CD4-positive, alpha-beta T cell treated with Interleukin-4 for 1 hour (primary cell): ENCODE measurements at places on chromosomes 2 and 18.

DNA sequence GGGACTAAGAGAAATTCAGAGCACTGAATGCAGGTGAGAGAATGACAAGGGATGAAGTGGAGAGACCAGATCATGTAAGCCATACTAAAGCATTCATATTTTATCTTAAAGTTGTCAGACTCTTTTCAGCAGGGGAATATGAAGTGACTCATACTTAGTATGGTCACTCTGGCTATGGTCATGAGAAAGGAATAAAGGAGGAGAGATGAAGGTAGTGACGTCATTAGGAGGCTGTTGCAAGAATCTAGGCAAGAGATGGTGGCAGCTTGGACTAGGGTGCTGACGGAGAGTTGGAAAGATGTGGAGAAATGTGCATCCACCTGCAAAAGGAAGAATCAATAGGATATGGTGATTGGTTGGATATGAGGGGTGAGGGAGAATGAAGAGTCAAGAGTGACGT lies 203.2 kb upstream of the ACVR2A start:
- DNase-seq, result no peak

- no peak for DNase-seq
Observed at GRCh38 chr2:141497272-141497671, 633.5 kb downstream of the LRP1B start.

GRCh38 chr18:76387608-76388007 lies 107.4 kb downstream of the ZNF516 start:
- DNase-seq, result no peak

- DNase-seq, result no peak
Observed at GRCh38 chr2:114550364-114550763, 107.9 kb downstream of the DPP10 start.

DNA sequence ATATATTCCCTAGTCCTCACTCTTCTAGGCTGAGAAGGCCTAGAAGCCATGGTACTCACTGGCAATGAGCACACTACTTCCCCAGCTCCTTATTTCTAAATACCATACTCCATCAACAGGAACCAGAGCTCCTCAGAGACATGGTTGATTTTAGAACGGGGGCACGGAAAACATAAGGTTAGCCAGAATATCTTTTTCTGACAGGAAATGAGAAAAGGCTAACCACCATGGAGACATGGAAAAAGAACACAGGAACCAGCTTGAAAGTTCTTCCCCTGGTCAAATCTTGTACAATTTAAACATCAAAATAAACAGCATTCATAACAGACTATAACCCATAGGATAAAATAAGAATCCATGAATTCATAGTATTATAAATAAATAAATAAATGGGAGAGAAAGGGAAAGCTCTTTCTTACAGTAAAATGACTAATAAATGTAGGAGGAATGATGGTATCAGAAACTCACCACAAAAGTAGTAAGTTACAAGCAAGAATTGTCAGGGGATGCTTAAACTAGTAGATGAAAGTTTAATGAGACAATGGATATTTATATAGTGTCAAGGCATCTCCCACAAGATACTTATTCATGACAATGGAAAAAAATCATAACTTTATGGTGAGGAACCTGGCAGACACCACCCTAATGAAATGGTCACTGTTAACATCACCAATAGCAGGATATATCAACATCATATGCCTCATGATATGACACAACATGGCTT lies 20.6 kb upstream of the GCC2 start:
- no peak for DNase-seq

GRCh38 chr2:41434991-41435390 lies 612.8 kb upstream of the PKDCC start:
- no peak for DNase-seq

DNA sequence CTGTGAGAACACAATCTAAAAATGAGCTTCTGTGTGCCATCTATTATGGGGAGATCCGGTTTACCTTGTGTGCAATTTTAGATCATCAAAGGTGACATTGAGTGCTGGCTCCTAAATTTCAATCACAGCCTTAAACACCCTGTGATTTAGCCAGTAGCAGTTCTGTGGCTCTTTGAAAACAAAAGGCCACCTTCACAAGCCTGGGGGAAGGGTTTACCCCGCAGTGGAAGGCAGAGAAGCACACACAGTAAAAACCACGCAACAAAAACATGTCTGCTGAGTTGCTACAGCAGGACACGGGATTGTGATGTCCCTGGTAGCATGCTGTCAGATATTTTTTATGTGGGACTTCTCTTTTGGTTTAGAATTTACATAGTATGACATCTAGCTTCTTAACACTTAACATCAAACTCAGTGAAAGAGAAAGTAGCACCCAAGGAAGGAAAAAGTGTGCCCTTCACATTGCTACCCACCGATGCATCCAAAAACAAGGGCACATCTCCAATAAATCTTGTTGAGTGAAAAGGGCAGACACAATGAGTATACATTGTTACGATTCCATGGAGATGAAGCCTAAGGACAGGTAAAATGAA lies 56.1 kb upstream of the RNF152 start:
- no peak for DNase-seq
